ENCODE measurements at places on chromosomes 2 and 18.

GRCh38 chr2:15729001-15729400 is 137.3 kb downstream of the DDX1 start:
- DNase-seq, result no peak

GRCh38 chr18:37341473-37342086 is 224.0 kb downstream of the CELF4 start:
- no peak for DNase-seq

DNA sequence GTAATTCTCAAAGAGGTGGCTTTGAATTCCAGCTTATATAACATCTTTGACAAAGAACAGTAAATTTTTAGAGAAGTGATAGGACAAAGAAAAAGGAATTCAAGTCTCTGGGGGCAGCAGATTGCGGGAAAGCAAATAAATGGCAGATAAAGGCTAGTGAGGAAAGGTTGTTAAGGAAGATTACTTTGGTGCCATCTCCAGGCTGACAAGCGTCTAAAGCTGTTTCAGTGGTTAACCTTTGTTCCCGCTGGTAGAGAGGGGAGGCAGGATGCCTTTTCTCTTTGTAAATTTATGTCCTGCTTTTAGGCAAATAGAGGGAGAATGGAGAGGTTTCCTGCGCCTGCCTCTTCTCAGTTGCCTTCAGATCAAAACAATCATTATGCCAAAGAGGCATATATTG is 431.2 kb upstream of the CHST9 start:
- no peak for DNase-seq

DNA sequence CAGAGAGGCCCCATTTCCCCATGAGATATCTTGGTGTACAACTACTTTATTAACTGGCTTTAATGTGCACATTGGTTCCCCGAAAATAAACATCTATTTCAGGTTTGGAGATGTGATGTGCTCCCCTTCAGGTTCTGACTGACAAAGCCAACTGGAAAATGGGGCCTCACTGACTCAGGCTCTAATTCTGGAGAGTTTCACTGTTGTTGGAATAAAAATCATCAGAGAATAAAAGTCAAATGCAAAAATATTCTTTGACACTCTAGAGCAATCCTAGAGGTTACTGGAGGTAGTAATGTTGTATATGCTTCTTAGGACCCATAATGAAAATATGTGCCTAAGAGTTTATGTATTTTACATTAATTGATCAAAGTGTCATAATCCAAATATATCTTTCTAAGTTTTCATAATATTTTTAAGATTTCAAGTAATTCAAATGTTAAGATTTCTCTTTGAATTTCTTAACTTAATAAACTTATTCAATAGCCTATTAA is 189.9 kb upstream of the COL3A1 start:
- no peak for DNase-seq

DNA sequence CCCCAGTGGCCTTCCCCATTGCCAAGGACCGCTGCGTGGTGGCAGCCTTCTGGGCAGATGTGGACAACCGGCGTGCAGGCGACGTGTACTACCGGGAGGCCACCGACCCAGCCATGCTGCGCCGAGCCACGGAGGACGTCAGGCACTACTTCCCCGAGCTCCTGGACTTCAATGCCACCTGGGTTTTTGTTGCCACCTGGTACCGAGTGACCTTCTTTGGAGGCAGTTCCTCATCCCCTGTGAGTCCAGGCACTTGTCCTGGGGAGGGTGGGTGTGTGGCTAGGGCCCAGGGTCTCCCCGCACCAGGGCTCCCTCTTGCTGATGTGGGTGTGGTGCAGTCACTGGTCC is 31.9 kb downstream of the SNED1 start:
- no peak for DNase-seq

GRCh38 chr2:30393510-30393909 is 53.5 kb upstream of the LCLAT1 start:
- DNase-seq, result no peak

- DNase-seq, result no peak
These were observed 189.2 kb downstream of the UXS1 start for GRCh38 chr2:106004851-106005250.

GRCh38 chr18:49890041-49890440 is 76.7 kb upstream of the ACAA2 start:
- DNase-seq, result no peak

DNA sequence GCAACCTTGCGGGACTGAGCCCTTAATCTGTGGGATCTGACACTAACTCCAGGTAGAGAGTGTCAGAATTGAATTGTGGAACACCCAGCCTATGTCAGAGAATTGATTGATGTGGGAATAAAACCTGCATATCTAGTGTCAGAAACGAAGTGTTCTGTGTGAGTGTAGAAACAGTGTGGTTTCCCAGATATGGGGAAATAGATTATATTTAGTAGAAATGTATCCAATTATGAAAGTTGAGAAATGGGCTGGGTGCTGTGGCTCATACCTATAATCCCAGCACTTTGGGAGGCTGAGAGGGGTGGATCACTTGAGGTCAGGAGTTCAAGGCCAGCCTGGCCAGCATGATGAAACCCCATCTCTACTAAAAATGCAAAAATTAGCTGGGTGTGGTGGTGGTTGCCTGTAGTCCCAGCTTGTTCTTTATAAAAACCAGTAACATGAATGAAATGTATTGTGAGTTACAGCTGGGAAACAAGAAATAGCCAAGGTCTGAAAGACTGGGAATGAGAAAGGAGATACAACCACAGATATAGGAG is 4.3 kb upstream of the TP53I3 start:
- no peak for DNase-seq

GRCh38 chr2:9982248-9982647 is 30.8 kb downstream of the GRHL1 start:
- no peak for DNase-seq

- no peak for DNase-seq
These were observed 827.7 kb downstream of the SOCS6 start for GRCh38 chr18:71116535-71116934.

- DNase-seq, result no peak
These were observed 61.0 kb downstream of the MBD2 start for GRCh38 chr18:54163453-54163852.

DNA sequence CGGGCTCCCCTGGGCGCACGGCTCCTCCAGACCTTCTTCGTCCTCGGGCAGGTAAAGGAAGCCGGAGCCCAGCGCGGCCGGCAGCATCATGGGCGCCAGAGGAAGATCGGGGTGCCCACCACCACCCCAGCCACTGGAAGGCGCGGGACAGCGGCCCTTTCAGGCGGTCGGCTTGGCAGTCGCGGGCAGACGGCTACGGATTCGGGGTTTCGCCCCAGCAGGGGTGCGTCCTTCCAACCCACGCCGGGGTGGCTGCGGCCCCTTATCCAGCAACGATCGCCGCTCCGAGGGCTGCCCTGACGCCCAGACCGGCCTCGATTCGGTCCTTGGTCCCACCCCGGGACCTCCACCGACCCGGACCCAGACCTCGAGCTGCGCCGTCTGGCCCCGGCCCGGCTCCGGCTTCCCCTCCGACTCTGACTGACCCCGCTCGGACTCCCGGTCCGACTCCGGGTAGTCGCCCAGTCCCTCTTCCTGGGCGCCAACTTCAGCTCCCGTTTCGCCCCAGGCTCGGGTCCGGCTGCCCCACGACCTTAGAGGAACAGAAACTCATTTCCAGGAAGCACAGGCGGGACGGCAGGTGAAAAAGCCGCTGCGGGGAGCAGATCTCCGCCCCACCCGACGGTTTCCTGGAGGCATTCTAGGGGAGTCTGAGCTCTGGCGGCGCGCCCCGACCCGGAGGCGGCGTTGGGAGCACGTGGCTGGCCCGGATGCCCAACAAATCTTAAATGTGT is 30.2 kb upstream of the SSB start:
- DNase-seq, result peak; percentile 23

- DNase-seq, result no peak
These were observed 216.5 kb upstream of the FN1 start for GRCh38 chr2:215652388-215652787.

DNA sequence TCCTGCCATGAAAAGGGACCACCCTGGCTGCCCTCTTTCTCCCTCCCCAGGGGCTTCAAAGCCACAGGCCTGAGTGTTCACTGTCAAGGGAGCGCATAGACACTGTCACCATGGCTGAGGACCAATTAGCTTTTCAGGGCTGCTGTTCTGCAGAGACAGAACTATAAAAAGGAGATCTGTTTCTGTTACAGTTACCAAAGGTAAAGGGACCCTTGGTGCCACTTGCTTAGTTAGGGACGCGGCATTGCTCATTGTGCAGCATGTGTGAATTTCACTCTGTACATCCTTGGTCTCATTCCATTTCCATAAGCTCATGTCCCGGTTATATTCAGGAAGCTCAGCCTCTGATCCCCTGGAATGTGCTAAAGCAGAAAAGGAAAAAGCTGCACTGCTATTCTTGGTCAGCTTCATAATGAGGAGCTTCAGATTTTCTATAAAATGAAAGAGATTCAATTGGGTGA is 55.5 kb upstream of the RNF152 start:
- DNase-seq, result no peak

DNA sequence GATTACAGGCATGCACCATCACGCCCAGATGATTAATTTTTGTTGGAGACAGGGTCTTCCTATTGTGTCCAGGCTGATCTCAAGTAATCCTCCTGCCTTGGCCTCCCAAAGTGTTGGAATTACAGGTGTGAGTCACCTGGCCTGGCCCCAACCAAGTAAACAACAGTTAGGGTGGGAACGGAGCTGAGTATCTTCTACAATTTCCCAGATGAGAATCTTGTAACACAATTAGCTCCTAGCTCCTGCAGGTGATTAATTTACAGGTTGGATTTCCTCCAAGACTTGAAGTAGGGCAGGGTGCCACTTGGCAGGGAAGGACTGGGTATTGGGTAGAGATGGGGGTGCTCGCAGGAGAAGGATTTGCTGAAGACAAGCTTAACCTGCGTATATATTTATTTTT is 17.8 kb downstream of the NLRC4 start:
- no peak for DNase-seq

GRCh38 chr2:45606796-45607195 is 4.3 kb downstream of the SRBD1 start:
- no peak for DNase-seq

Measured in stimulated activated CD4-positive, alpha-beta T cell treated with anti-CD3 and anti-CD28 coated beads, Interleukin-12 subunit alpha, Interleukin-12 subunit beta, amount 100 ng/mL, for 24 hours (primary cell).